ENCODE measurements at places on chromosomes 16 and 17. TPM values are rescaled to one million over a fixed set of nuclear protein-coding genes. Genes with fewer than 3 reads are reported as not detected.

The RAC3 gene
- 16.9 TPM for total RNA-seq

The KCTD19 gene
- 0.33 TPM for total RNA-seq

The BEAN1 gene
- total RNA-seq = not detected

The ZP2 gene
- total RNA-seq = not detected

The ARL17B gene
- 4.1 TPM for total RNA-seq

The PLCG2 gene
- 1.8 TPM for total RNA-seq

The CDH5 gene
- total RNA-seq = 0.06 TPM

DNA sequence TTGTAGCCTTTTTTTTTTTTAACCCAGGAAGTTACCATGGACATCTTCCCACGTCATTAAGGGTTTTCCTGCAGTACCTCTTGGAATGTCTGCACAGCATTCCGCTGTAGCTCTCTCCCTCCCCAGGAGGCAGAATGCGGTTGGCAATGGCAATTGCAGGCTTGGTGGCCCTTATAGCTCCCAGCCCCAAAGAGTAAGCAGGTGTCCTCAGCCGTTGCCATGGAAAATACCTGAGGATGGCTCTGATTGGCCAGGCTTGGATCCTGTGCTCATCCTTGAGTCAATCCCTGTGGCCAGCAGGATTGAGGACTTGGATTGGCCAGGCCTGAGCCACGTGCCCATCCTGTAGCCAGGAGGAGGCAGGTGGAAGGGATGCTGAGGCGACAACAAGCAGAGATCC, 15.5 kb upstream of the TIMP2 start:
- peak; percentile 67 for DNase-seq

DNA sequence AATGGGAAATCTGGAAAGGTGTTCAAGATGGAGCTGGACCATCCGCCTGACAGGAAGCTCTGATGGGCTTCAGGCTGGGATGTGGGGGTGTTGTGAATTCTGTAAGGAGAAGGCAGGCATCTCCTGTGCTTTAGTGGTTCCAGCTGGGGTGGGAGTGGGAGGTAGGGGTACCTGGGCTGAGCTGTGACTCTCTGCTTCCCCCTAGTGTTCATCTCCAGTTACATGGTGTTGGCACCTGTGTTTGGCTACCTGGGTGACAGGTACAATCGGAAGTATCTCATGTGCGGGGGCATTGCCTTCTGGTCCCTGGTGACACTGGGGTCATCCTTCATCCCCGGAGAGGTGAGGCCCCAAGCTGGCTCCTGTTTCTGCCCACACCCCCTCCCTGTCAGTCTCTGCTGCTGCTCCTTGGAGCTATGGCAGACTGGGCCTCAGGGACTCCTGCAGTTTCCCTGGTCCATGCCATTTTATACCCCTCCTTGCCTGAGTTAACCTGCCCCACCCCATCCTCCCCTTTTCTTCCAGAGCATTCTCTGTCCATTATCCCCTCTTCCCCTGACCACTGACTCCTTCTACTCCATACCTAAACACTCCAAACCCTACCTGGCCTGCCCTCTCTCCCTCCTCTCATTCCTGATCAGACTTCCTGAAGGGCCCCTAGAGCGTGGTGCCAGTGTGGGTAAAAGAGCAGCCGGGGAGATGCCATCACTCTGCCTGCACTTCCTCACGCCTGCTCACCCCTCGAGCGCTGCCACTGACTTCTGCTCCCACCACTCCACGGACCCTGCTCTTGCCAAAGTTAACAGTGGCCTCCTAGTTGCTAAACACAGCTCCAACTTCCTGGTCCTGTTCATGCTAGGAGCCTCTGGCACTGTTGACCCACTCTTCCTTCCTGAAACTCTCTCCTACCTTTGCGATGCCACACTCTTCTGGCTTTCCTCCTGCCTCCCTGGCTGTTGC, 3.4 kb downstream of the SPNS1 start:
- DNase-seq = no peak

DNA sequence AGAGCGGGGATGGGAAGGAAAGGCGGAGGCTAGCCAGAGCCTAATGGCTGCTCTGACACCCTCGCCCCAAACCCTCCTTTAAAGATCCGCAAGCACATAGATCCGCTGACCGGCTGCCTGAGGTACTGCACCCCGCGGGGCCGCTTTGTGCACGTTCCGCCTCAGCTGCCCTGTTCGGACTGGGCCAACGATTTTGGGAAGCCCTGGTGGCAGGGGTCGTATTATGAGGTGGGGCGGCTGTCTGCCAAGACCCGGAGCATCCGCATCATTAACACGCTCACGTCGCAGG, 663 bp downstream of the CYB5D1 start:
- peak; percentile 50 for DNase-seq

- peak; percentile 36 for DNase-seq
These were observed 1063.3 kb upstream of the EEF2KMT start for GRCh38 chr16:6160871-6161270.

- no peak for DNase-seq
These were observed 234.6 kb downstream of the TMEM114 start for GRCh38 chr16:8355675-8356074.

GRCh38 chr17:79991140-79991923, 44.3 kb downstream of the TBC1D16 start:
- DNase-seq = peak; percentile 65

- DNase-seq = no peak
These were observed 34.6 kb downstream of the RBFOX1 start for GRCh38 chr16:7366993-7367880.

- DNase-seq = no peak
These were observed 78.4 kb upstream of the CDH11 start for GRCh38 chr16:65200156-65200773.

DNA sequence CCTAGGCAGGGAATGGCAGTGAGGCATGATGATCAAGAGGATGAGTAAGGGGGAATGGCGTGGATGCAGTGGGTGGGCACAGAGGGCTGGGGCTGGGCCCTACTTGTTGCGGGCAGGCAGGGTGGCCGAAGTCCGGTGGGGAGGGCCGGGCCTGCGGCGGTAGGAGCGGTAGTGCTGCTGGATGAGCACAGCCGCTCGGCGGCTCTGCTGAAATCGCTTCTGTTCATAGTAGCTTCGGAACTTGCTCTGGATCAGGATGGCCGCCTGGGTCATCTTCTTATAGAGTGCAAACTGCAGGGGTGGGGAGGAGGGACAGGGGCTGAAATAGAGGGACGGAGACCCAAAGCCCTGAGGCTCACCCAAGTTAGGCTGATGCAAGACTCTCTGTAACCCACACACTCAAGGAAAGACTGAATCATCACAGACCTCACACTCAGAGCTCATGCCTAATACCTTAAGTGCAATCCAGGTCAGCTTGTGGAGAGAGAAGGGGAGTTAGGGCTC, 1.5 kb upstream of the SPAG7 start:
- DNase-seq = peak; percentile 91

- peak; percentile 82 for DNase-seq
These were observed 431.2 kb downstream of the SLC39A11 start for GRCh38 chr17:72661116-72661944.

GRCh38 chr17:49985310-49985990, 9.6 kb downstream of the DLX3 start:
- DNase-seq = no peak

- DNase-seq = no peak
These were observed 296.3 kb downstream of the CPPED1 start for GRCh38 chr16:12507366-12507765.

- DNase-seq = no peak
These were observed 32.1 kb downstream of the WSB1 start for GRCh38 chr17:27326051-27326450.

GRCh38 chr16:21590796-21591195, 8.6 kb upstream of the METTL9 start:
- no peak for DNase-seq

DNA sequence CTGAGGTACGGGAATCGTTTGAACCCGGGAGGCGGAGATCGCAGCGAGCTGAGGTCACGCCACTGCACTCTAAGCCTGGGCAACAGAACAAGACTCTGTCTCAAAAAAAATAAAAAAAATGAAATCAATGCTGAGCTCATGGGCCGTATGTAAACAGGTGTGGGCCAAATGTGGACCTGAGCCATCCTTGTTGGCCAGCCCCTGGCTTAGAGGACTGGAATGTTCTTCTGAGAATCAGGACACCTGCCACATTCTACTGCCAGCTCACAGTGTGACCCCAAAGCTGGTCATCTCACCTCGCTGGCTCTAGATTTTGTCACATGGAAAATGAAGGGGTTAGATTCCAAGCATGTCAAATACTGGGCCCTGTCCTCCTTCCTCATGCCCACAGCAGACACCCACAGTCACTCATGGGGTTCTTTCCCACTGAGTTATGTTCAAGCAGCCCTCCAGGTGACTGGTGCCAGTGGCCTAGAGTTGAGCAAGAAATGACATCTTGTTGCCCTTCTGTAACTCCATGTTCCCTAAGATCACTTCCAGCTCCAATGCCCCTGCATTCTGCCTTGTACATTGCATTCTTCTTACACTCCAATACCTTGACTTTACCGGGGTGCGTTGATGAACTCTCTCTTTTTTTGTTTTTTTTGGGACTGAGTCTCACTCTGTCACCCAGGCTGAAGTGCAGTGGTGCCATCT, 110.6 kb downstream of the ABCC1 start:
- DNase-seq = no peak

GRCh38 chr16:11793840-11794239, 3.2 kb downstream of the ZC3H7A start:
- no peak for DNase-seq

DNA sequence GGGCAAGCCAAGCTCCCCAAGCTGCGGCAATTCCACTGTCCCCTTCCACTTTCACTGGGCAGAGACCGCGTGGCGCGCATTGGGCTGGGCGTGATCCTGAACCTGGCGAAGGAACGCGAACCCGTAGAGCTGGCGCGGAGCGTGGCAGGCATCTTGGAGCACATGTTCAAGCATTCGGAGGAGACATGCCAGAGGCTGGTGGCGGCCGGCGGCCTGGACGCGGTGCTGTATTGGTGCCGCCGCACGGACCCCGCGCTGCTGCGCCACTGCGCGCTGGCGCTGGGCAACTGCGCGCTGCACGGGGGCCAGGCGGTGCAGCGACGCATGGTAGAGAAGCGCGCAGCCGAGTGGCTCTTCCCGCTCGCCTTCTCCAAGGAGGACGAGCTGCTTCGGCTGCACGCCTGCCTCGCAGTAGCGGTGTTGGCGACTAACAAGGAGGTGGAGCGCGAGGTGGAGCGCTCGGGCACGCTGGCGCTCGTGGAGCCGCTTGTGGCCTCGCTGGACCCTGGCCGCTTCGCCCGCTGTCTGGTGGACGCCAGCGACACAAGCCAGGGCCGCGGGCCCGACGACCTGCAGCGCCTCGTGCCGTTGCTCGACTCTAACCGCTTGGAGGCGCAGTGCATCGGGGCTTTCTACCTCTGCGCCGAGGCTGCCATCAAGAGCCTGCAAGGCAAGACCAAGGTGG, 9.8 kb downstream of the SARM1 start:
- DNase-seq = no peak

DNA sequence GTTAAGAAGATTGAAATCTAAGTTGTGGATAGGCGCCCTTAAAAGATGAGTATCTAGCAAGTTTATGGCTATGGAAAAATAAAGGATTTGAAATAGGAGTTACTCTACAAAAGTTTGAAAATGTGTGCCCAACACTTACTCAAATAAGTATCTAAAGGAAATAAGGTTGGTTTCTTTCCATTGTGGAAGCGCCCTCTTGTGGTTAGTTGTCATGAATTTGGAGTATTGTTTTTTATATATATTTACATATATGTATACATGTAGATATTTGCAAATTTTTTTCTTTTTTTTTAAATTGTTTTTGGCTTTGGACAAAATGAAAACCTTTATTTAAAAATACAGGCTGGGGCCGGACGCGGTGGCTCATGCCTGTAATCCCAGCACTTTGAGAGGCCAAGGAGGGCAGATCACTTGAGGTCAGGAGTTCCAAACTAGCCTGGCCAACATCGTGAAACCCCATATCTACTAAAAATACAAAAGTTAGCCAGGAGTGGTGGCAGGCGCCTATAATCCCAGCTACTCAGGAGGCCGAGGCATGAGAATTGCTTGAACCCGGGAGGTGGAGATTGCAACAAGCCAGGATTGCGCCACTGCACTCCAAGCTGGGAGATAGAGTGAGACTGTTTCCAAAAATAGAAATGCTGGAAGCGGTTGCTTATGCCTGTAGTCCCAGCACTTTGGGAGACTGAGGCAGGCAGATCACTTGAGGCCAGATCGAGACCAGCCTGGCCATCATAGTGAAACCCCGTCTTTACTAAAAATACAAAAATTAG, 24.0 kb upstream of the VPS4A start:
- peak; percentile 31 for DNase-seq

DNA sequence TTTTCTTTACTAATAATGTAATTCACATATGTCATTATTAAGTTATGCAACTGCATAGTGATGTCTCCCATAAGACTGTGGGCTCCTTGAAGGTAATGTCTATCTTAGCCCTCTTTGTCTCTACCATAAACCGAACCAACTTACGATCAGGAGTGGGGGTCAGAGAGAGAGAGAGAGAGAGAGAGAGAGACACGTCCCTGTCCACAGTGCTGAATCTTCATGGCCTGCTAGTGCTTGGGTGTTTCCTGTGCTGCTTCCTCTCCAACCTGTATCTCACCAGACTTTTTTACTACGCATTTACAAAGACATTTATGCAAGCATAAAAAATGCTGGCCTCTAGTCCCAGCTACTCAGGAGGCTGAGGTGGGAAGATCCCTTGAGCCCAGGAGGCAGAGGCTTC, 52.2 kb upstream of the HAPSTR1 start:
- DNase-seq = no peak

DNA sequence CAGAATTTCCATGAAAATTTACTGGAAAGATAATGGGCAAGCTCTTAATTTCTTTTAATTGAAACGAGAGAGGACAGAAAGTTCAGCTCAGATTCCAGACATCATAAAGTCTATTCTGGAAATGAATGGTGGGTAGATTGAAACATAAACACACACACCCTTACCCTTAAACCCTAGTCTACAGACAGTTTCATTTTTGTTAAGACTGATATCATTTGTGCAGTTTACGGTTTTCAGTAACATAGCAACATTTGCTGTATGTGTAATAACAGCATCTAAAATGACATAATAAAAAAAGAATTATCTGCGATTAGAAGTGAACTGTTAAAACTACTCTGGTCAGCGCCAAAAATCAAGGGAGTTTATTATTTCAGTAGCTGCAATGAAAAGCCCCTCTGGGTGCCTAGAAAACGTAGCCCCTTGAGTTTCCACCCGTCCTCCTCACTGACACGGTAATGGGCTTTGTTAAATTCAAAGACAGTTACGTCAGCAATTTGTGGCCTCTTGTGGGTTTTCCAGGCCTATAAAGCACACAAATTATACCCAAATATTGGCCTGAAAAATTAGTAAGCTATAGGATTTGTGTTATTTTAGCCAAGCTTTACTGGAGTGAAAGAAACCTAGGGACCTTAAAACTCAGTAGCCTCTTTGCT, 520.6 kb upstream of the SOX9 start:
- DNase-seq = peak; percentile 55

GRCh38 chr17:8227238-8227581, 16.8 kb upstream of the AURKB start:
- DNase-seq = no peak

DNA sequence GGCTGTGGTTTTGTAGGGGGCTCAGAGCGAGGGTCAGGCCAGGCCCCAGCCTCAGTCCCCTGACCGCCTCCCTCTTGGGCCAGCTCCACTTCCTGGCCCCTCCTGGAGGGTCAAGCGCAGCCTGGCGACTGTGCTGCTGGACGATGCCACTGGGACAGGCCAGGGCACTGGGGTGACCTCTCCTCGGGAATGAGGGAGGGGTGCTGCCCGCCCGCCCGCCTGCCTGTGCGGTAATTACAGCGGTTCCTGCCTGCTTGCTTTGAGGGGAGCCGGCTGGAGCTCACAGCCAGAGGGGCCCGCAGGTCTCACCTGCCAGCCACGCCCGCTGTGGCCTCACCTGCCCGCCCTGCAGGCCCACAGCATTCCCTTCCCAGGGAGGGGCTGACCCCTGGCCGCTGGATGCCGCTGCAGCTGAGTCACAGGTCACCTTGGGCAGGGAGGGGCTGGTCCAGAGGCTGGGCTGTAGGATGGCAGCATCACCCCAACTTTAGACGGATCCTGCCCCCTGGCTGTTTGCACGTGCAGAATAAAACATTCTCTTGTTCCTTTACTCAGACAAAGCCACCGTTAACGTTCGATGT, 76.7 kb upstream of the CBX4 start:
- peak; percentile 57 for DNase-seq
